Left forelimb (tissue), 1 donor: ENCODE measurements at places on chromosomes 16 and 17.

DNA sequence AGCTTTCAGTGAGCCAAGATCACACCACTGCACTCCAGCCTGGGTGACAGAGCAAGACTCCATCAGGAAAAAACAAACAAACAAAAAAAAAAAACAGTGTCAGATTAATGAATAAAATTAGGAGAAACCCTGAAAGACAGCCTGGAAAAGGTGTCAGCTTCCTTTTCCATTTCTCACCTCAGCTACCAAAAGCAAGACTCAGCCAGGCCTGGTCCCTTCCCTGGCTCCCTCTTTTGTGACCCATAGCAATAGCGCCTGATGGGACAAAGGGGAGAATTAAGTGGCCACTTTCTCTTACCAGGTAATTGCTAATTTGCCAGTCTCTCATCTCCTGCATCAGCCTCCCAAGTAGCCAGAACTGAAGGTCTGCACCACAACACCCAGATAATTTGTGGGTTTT, 3.9 kb upstream of the THRA start:
- DNase-seq, result no peak

GRCh38 chr17:26809033-26809432, 484.9 kb upstream of the WSB1 start:
- no peak for DNase-seq

- DNase-seq, result no peak
Observed at GRCh38 chr16:88570691-88571092, 489 bp downstream of the ZC3H18 start.

GRCh38 chr17:37841232-37841631, 83.0 kb upstream of the TBC1D3K start:
- DNase-seq, result no peak

DNA sequence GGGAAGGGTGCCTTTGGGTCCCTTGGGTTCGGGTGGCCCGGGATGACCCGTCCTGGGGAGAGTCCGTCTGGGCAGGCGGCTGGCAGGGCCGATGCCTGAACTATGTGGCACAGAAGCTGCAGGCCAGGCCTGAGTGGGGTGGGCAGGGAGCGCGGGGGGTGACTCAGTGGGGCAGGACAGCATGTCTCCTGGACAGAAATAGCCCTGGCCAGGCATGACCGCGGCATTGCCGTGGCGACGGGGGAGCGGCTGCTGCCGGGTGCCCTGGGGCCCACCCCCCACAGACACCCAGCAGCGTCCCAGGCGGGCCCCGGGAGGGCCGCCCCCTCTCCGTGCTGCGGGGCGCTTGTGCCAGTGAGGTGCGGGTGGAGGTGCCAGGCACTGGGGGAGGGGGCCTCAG, 1.8 kb upstream of the C1QTNF8 start:
- DNase-seq, result no peak

- no peak for DNase-seq
Observed at GRCh38 chr17:35022536-35023063, 40.9 kb downstream of the RFFL start.

- DNase-seq, result no peak
Observed at GRCh38 chr17:61575352-61575975, 15.6 kb downstream of the NACA2 start.

GRCh38 chr17:81334391-81334901, 39.3 kb upstream of the SLC38A10 start:
- DNase-seq, result no peak
